Stimulated activated CD8-positive, alpha-beta memory T cell treated with anti-CD3 and anti-CD28 coated beads, Interleukin-7, amount 100 ng/mL, for 48 hours (primary cell): ENCODE measurements at places on chromosomes 1 and 21.

GRCh38 chr1:151326619-151327222 is 495 bp downstream of the PI4KB start:
- peak; percentile 17 for DNase-seq

GRCh38 chr1:230295367-230295766 is 130.8 kb downstream of the PGBD5 start:
- no peak for DNase-seq

- DNase-seq, result no peak
Observed at GRCh38 chr1:218945050-218945449, 228.6 kb upstream of the LYPLAL1 start.

DNA sequence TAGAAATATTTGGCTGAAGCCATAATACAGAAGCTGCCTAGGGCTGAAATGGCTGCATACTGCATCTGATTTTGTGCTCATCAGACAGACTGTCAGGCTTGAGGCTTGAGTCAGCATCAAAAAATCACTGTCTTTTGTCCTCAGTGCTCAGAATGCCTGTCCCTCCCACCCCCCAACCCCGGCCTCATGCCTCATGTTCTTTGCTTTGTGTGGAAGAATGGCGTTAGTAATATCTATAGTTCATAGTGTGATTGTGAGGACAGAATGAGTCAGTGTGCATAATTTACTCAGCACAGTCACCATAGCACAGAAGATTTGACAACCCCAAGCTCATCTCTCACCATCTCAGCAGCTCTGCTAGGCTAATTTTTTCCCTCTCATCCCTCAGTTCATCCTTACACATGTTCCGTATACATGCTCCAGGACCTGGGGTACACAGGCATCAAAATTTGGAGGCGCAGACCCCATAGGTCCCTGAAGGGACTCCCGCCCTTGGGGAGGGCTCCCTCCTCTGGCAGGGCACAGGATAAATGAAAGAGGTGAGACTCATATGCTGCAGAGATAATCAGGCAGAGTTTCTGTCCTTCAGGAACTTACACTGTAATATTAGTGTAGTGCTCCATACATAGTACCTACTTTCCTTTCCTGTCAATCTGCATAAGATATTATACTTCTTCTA is 159.1 kb upstream of the C8B start:
- DNase-seq, result no peak

- DNase-seq, result no peak
Observed at GRCh38 chr1:190274721-190275120, 202.9 kb downstream of the BRINP3 start.

DNA sequence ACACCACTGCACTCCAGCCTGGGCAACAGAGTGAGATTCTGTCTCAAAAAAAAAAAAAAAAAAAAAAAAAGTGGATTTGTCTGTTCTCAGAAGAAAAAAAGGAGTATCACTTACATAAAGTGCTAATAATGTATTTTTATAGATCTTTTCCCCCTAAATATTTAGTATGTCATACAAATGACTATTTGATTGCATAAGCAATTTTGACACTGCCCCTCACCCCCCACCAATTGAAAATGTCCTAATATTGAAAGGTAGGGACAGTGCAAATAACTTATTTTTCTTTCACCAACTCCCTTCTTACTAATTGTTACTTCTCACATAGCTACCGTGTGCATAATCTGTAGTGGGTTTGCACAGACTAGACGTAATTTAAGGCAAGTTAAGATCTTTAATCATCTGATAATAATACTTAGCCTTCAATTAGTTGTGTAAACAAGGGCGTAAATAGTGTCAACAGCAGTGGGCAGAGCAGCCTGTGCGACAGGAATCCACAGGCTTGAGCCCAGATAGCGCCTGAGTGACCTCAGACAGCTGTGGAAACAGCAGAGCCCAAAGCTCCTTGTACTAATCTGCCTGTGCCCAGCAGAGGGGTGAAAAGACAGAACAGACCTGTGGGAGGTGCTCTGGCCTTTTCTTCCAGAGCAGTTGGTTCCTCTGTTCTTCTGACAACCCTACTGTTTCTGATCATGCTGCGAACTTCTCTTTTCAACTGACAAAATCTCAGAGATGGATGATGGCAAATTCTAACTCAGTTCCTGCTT is 4.5 kb upstream of the IER5 start:
- no peak for DNase-seq

GRCh38 chr1:245031041-245031440 is 123.7 kb upstream of the KIF26B start:
- no peak for DNase-seq

DNA sequence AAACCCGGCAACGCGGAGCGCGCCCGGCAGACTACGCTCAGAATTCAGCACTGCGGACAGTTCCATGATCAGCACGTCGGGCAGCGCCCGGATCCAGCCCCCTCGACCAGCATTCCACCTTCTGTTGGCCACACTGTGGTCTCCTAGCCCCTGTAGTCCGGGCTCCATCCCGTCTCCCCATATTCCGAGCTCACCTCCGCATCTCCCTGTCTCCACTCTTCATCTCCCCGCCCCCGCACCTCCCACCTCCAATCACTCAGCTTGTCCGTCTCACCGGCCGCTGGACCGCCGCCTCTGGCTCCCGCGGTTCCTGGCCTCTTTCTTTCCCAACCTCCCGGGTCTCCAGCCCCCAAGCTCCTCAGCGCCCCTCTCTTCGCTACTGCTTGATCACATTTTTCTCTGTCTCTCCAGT is 500 bp downstream of the EPHA10 start:
- DNase-seq, result peak; percentile 21

- DNase-seq, result no peak
Observed at GRCh38 chr21:34031835-34032370, 41.5 kb upstream of the MRPS6 start.

- peak; percentile 40 for DNase-seq
Observed at GRCh38 chr1:23100074-23100748, 68.4 kb downstream of the LUZP1 start.

GRCh38 chr1:91535441-91535840 is 34.8 kb downstream of the CDC7 start:
- DNase-seq, result no peak

DNA sequence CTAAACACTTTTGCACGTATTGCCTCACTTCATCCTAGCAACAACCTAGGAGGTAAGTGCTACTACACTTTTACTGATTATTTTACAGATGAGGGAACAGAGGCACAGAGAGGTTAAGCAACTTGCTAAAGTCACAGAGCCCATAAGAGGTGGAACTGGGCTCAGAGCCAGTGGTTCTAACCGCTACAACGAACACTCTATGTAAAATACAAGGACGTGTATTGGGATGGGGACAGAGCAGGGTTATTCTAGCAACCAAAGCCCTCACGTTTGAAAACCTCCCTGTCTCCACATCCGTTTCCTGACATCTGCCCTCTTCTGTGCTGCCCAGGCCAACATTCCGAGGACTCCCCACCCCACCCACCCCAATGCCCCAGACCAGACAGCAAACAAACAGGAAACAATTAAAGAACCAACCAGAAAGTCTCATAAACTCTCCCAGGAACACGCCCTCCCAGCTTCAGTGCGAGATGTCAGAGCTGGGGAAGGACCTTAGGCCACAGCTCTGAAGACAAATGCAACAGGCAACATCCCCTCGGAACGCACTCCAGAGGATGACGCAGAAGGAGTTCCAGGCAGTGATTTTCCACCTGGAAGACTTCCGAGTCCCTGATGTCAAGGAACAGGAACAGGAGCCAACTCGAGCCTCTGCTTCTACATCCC is 41.1 kb downstream of the GLIS1 start:
- no peak for DNase-seq
